ENCODE measurements at places on chromosomes 13 and 19.

GRCh38 chr13:95783747-95784146, 106.8 kb downstream of the DNAJC3 start:
- no peak for DNase-seq

- peak; percentile 35 for DNase-seq
Measured at GRCh38 chr13:50126993-50127725, 111.9 kb downstream of the KCNRG start.

- no peak for DNase-seq
Measured at GRCh38 chr19:47158367-47158791, 27.7 kb downstream of the SAE1 start.

DNA sequence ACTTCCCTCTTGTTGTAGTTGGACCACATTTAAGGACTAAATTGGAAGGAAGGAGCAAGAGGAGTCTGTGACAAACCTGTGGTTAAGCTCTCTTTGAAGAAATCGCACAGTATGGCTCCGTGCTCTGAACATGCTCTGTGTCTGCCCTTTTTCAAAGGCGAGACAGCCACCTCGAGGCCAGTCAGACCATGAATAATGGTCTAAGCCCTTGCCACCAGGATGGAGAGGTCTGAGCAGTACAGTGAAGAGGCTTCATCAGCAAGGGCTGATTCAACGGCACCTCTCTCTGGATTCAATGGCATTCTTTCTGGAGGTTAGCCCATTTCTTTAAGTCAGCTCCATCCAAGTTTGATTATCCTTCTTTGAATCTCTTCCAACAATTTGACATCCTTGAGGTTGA, 30.9 kb downstream of the FAM216B start:
- no peak for DNase-seq

- peak; percentile 10 for DNase-seq
Measured at GRCh38 chr13:74062933-74063332, 71.3 kb downstream of the KLF12 start.

DNA sequence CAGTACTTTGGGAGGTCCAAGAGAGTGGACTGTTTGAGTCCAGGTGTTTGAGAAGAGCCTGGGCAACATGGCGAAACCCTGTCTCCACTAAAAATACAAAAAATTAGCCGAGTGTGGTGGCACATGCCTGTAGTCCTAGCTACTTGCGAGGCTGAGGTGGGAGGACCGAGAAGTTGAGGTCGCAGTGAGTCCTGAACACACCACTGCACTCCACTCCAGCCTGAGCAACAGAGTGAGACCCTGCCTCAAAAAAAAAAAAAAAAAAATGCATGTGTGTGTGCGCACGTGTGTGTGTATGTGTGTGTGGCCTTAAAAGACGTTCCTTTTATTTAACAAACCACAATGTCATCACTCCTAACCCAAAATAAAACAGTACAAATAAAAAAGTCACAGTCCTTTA, 62.6 kb downstream of the MAP4K1 start:
- DNase-seq = no peak

GRCh38 chr13:26605845-26606244, 48.4 kb downstream of the WASF3 start:
- DNase-seq = no peak

GRCh38 chr13:44174769-44175425, 198.7 kb upstream of the SERP2 start:
- DNase-seq = no peak

- no peak for DNase-seq
Measured at GRCh38 chr13:113927661-113928581, 46.0 kb downstream of the C13orf46 start.

- DNase-seq = no peak
Measured at GRCh38 chr13:44758630-44759383, 182.7 kb upstream of the TSC22D1 start.

DNA sequence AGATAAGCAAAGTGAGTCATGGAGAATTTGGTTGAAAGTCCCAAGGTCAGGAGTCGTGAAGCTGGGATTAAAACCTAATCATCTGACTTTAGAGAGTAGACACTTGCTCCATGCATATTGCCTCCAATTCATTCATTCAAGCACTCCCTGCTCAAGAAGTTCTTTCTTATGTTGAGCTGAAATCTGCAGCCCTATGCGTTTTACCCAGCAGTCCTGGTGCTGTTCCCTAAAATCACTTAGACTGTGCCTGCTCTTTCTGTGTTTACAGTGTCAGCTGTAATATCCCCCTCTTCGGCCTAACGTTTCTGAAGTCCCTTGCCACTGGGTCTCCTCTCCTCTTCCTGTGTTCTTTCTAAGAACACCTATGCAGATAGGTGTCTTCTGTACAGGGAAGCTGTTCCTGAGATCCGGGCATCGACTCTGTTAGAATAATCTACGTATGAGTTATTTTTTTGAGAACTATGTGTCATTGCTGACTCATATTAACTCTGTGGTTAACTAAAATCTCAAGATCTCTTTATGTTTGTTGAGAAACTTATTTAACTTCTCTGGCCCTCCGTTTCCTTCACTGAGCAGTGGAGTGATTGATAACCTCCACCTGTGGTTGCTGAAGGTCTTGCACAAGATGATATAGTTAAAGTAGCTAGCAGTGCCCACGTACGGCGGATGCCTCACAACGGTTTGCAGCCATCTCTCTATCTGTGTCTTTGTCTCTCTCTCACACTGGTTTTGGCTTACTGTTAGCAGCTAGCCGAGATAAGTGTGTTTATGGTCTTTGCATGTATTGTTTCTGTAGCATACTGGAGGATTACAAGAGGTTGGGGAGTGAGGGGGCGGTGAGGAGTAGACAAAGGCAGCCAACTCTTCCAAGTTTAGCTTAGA, 4.7 kb downstream of the ALOX5AP start:
- peak; percentile 59 for DNase-seq

DNA sequence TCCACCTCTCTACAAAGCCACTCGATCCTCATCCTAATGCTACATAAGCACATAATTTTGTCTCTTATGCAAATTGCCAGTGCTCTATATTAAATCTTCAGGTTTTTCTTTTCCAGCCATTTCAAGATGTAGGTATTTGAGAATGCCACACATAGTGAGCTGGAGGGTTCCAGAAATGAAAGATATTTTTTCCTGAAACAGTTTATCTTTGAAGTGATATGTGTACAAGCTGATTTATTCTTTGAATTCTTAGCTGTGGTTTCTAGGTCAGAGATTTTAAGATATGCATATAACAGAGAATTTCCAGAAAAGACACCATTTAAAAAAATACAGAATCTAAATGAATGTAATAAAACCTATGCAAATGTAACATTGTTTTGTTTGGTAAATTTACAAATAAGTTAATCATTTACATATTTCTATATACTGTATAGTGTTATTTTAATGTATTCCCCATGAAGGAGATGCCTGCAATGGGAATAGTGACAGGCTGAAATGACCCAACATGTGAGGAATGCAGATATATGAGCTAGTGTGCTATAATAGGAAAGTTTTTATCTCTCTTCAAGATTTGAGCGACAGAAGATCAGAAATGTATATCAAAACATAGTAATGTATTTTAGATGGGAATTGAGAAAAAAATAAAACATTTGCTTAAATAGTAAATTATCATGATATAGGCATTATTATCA, 570.2 kb downstream of the SLITRK1 start:
- DNase-seq = no peak

- peak; percentile 23 for DNase-seq
Measured at GRCh38 chr13:30774214-30774730, 38.9 kb downstream of the ALOX5AP start.

Measured in effector memory CD8-positive, alpha-beta T cell (primary cell).